ENCODE measurements at places on chromosomes 2 and 18.

DNA sequence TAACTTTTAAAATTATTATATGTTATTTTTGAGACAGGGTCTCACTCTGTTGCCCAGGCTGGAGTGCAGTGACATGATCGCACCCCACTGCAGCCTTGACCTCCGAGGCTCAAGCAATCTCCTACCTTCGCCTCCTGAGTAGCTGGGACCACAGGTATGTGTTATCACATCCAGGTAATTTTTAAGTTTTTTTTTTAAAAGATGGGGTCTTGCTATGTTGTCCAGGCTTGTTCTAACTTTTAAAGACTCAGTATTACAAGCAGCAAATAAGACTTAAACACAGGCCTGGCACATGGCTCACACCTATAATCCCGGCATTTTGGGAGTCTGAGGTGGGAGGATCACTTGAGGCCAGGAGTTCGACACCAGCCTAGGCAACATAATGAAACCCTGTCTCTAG lies 101.2 kb downstream of the ASXL2 start:
- DNase-seq: no peak

GRCh38 chr18:43563780-43564179 lies 286.5 kb upstream of the SYT4 start:
- peak; percentile 48 for DNase-seq

DNA sequence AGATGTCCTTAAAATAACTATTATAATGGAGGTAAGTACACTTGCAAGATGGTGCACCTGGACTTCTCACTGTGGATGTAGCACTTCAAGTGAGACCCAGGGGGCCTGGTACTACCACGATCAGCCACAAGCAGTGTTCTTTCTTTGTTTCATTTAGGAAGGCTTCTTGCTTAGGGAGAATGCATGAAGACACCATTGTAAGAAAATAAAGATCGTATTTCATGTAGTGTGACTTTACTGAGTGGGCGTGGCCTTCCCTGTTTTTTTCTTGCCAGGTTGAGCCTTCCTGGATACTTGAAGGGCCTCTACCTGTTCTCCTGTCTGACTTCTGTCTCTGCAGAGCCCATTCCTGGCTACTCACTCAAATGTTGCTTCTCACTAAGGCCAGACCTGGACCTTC lies 615.6 kb upstream of the SOX11 start:
- no peak for DNase-seq

DNA sequence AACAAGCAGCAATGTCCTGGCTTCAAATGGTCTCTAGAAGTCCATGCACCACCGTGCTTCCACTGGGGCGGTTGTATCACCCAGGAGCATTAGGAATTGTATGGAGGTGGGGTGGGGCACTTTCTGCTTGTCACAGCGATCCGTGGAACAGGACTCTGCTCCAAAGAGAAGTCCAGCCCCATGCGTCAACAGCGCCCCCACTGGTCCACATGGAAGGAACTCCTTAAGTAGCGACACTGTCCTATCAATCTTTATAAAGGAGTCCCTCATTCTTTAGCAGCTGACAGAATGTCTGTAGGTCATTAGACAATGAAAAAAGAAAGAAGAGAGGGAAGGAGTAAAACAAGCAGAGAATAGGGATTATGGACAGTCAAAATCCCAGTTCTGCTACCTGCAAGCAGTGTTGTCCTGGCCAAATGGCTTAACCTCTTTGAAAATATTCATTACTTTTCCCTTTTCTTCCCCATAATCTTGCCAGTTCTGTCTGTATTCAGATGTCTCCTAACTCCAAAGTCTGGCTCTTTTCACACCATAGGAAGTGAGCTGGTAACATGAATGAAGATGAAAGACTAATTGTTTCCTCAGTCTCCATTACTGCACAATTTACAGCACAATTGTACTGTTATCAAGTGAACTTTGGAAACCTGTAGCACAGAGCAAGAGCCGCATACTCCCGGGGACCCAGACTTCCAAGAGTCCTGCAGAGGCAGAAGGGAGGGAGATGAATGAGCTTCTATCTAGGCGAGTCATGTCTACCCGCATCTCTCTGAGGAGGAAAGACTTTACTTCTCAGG lies 9.9 kb downstream of the NFE2L2 start:
- DNase-seq: no peak

- no peak for DNase-seq
These were observed 86.6 kb downstream of the DTNB start for GRCh38 chr2:25586726-25587144.

DNA sequence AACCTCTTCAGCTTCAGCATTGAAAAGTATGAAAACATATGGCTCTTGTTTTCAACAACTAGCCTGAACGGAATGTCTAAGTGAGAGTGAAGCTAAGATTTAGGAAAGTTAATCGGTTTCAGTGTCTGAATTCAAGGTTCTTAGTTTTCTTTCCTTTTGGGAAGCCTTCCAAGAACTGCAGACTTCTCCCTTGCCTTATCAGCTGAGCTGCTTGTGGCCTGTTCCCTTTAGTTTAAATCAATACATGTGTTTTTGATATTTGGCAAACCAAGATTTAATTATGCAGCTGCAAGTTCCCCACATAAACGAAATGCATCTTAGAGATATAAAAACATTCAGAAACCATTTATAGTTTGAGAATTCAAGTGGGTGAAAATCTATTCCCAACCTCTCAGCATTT lies 274.3 kb upstream of the NRP2 start:
- DNase-seq: no peak

GRCh38 chr2:55108456-55109160 lies 58.4 kb upstream of the RTN4 start:
- no peak for DNase-seq

- no peak for DNase-seq
These were observed 816 bp downstream of the CDH2 start for GRCh38 chr18:28175930-28176697.

DNA sequence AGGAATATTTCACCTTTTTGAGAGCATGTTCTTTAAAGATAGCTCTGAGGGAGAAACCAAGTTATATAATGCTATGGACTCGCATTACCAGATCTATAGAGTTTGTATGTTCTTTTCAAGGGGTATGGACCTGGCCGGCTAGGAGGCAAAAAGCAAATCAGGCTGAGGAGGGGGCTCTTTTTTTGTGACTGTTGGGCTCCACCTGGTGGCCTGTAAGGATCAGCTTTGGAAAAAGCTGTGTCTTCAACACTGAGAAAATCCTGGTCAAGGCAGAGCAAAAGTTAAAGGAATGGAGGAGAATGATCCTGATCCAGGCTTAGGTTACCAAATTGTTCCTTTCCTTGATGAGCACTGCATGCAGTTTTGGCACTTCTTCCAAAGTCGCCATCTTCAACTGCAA lies 180.5 kb downstream of the DIS3L2 start:
- peak; percentile 17 for DNase-seq

DNA sequence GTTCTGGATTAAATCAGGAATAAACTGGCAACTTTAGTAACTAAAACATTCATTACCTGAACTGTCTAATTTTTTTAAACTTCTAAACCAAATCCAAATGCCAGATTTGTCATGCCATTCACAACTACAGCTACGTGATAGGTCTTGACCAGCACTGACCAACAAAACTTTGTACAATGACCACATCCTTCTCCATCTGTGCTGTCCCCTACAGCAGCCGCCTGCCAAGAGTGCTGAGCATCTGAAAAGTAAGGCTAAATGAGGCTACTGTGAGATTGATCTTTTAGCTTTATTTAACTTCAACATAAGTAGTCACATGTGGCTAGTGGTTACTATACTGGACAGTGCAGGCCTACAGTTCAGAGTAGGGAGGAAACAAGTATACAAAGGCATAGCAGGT lies 7.6 kb downstream of the FAM168B start:
- peak; percentile 61 for DNase-seq

- no peak for DNase-seq
These were observed 20.2 kb upstream of the DARS1 start for GRCh38 chr2:136005462-136006196.

GRCh38 chr18:42436222-42436765 lies 481.3 kb downstream of the PIK3C3 start:
- no peak for DNase-seq

DNA sequence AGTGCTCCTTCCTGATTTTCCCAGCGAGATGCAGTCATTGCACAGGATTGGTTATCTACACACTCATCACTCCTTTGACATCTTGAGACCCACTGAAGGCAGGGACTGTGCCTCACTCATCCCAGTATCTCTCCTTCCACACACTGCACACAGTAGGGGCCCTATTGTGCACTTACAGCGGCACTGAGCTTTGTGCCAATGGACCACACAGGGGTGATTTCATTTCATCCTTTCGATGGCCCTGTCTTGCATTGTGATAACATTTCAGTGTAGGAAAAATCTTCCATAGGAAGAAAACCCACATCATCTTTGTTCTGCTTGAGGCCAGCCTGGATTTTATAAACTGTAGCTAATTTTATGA lies 11.0 kb upstream of the LRRFIP1 start:
- DNase-seq: no peak

GRCh38 chr18:44915661-44916060 lies 235.0 kb downstream of the SETBP1 start:
- no peak for DNase-seq

DNA sequence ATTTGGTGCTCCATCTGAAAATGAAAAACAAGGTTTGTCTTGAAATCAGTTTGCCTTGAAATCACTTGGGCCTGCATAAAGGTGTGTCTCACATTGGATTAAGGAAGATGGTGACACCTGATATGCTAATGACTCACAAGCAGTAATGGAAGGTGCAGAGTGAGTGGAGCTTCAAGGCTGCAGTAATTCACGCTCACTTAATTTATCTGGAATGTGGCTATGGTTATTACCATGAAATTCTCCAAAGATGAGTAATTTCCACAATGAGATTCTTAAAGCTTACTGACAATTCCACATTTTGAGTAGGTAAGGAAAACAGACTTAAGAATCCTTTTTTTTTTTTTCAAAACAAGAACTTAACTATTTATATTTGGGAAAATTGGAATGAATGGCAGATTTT lies 156.8 kb downstream of the PAX3 start:
- peak; percentile 56 for DNase-seq

GRCh38 chr2:43158259-43158880 lies 68.0 kb downstream of the ZFP36L2 start:
- DNase-seq: peak; percentile 17

GRCh38 chr2:211494085-211494484 lies 937.7 kb downstream of the CPS1 start:
- no peak for DNase-seq

DNA sequence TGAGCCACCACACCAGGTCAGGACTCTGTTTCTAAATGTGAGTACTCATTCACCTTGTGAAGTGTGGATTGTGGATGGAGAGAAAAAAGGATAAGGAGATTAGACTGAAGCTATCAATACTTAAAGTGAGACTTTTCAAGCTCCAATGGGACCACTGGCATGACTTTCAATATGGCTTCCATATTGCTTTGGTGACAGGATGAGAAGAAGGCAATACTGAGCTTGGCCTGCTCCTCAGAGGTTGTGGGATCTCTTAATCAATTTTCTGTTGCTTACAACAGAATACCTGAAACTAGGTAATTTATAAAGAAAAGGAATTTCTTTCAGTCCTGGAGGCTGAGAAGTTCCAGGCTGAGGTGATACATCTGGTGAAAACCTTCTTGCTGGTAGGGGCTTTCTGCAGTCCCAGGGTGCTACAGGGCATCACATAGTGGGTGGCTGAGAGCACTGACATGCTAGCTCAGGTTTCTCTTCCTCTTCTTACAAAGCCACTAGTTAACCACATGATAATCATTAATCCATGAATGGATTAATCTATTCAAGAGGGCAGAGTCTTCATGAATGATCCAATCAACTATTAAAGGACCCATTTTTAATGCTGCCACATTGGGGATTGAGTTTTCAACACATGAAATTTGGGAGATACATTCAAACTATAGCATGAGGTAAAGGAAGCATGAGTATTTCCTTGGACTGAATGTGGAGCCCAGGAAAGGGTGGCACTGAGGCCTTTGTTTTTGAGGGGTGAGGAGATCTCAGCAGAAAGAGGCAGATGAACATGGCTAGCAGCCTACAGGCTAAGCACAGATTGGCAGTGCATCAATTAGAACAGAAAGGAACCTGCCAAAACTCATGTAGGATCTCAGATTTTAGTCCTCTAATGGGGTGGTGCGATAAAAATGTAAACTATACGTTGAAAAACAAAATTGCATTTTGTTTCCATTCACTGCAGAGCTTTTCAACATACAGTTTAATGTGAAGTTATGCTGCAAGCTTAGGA lies 274.5 kb downstream of the PIK3C3 start:
- DNase-seq: no peak

GRCh38 chr18:33404244-33404873 lies 36.2 kb downstream of the CCDC178 start:
- DNase-seq: no peak

DNA sequence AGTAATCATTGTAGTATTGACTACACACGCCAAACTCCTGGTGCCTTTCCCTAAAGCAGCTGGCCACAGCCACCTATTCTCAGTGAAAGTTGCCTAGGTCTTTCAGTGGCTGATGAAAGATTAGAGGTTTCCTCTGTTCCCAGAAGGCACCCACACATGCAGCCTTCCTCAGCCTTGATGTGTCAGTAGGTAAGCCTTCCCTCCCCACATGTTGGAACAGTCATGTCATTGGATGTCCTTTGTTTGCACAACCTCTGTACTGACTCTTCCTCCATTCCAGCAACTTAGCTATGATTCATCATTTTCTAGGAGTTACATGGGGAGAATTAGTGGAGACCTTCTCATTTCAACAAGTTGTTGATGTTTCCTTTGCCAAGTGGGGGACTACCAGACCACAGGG lies 630.8 kb upstream of the SLC39A10 start:
- DNase-seq: no peak

GRCh38 chr18:77081390-77081778 lies 51.2 kb downstream of the MBP start:
- DNase-seq: no peak

DNA sequence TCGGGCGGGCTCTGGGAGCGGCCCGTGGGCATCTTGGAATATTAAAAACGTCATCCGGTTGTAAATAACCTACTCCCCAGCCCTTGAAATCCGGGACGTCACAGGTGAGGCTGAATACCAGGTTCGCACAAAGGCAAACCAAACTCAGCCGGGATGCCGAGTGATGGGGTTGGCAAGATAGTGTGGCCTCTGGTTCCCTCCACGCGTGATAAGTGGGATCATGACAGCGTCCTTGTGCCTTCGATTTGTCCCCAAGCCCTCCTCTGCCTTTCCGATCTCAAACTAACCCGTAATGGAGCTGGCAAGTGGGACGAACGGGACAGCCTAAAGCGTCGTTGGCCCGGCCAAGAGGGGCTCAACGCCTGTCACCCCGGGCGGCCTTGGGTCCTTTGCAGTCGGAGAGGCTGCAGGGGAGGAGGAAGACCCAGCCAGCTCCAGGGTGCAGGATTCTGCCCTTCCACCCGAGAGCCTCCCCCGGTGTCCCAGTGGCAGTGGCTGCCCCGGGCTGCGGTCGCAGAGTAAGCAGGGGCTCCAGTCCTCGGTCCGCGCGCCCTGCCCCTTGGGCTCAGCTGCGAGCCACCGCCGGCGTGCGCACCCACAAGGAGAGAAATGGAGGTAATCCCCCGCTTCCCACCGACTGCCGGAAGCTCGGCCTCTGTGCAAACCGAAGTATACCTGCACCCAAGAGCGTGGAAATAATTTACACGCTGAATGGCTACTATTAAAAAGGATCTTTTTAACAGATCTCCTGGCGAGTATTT lies 13.4 kb upstream of the PAX3 start:
- DNase-seq: no peak

Data from foreskin melanocyte (primary cell).